ENCODE measurements at places on chromosomes 11 and 22. TPM values are rescaled to one million over a fixed set of nuclear protein-coding genes. Genes with fewer than 3 reads are reported as not detected.

The LYVE1 gene
- not detected for total RNA-seq

GRCh38 chr22:44045145-44045544 lies 21.0 kb downstream of the PARVB start:
- no peak for DNase-seq

- DNase-seq = no peak
These were observed at the start of gene PACSIN3 for GRCh38 chr11:47186076-47186699. Gene PACSIN3 (minus strand): TSS chr11:47186434. CDS start chr11:47182727, 3,707 bp downstream.

GRCh38 chr11:76661834-76662434 lies 8.6 kb downstream of the LRRC32 start:
- no peak for DNase-seq

The CDC42BPG gene
- total RNA-seq = 22.7 TPM

DNA sequence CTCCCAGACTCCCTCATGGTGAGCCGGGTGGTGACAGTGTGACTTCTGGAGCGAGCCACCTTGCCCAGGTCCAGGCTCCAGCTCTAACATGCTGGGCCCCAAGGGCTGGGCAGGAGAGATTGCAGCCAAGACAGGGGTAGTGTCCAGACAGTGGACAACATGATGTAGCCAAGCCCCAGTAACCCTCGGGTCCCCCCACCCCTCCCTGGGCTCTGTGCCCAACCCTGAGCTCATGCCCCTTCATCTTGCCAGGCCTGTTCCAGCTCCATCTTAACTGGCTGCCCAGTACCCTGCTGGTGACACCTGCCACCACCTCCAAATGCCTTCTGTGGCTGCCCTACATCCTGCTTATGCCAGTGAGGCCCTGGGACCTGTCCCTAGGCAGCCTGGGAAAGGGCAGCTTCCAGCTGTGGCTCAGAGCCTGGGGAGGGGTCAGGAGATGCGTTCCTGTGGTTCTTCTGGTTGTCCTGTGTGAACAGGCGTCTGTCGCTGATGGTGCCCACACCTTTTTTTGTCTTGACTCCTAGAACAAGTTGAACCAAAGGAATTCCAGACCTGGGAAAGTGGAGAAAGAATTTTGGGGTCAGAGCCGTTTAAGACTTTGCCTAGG lies 12.5 kb upstream of the SYT12 start:
- no peak for DNase-seq

DNA sequence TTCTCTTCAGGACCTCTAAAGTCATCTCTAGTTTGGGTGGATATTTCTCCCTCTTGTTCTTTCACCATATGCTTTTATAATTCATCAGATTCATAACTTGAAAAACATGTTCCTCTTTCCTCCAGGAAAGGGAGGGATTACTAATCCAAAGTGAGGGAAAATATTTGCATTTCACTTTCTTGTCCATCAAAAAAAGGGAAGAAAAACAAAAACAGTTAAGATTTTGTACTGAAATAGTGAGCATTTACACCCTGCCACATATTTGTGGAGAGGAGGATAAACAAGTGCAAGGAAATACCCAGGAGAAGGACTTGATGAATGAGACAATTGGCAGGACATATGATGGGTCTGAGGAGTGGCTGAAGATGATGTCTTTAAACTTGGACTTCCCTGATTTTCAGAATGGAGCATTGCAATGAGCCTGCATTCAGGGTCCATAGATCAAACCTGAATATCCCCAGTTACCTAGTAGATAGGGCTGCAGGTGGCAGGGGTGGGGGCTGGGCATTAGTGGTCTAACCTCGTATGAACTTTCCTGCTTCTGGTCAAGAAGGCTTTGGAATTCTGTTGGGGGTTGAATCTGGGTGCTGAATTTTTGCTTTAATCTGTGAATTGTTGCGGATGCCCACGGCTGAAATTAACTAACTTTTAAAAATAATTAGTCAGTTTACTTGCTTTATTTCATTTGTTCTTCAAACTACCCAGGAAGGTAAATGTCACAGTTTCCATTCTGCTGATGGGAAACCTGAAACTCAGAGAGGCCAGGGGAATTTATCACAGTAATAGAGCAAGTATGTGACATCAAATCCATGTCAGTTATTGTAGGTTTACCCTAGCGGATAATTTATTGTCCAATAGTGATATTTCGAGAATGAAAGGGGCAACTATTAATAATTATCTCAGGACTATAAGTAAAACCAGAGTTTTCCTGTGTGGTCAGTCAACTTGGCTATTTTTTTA lies 36.9 kb upstream of the TMEM123 start:
- no peak for DNase-seq

The OR5AN1 gene
- not detected for total RNA-seq
